ENCODE measurements at places on chromosomes 5 and 9.
A peak's percentile ranks its signal among the peaks of the same experiment; 100 is the strongest.

DNA sequence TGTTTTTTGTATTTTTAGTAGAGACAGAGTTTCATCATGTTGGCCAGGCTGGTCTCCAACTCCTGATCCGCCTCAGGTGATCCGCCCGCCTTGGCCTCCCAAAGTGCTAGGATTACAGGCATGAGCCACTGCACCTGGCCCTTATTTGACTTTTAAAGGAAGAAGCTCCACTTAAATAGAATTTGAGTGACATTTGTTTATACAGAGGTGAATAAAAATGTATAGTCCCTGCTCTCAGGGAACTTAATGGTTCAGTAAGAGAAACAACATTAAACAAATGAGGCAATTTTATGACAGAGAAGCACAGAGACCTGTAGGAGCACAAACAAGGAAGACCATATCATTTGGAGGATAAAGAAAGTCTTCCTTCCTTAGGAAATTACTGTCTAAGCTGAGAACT is 65.7 kb downstream of the C9orf152 start:
- no peak for DNase-seq

GRCh38 chr5:5079876-5080275 is 60.3 kb upstream of the ADAMTS16 start:
- no peak for DNase-seq

DNA sequence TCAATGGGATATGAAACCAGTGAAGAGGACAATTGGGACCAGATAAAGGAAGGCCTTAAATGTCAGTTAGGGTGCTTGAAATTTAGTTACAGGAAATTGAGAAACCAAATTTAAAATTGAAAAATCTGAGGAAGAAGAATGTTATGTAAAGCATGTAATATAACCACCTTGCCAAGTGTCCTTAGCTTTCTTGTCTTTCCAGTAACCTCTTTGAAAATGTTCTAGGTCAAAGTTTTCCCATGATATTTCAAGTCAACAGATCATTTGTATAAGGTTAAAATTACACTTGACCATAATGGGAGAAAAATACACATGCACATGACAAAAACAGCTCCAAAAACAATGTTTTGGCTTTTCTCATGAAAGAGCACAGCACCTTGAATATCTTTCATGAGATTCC is 21.1 kb downstream of the LOX start:
- no peak for DNase-seq

DNA sequence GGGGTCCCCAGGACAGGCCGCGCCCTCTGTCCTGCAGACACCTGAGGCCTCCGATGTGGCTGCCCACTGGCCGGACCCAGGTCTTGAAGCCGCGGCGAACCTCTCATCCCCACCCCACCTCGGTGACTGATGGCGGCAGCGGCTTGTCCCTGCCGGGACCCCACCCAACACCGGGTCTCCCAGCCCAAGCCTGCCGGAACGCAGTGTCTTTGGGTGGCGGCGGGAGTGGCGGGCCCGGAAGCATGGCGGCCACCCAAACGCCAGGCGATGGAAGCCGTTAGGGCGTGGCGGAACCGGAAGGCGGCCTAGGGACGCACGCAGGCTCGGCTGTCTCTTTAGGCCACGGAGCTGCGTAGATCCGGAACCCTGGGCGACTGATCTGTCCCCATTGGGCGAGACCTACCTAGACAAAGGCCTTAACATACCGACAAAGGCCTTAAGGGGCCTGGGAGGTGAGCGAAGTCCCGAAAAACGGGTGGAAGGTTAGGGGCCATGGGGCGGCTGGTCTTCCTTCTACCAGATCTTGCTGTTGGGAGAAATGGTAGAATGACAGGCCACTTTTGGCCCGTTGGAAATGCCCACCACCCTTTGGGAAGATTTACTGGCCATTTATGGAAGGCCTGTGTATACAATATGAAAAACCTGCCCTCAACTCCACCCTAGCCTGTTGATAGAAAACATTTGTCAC is 94.6 kb upstream of the SMC2 start:
- DNase-seq, result no peak

- DNase-seq, result no peak
Observed at GRCh38 chr5:53166183-53166495, 56.6 kb upstream of the MOCS2 start.

GRCh38 chr5:139799359-139799758 is 3.8 kb downstream of the PSD2 start:
- DNase-seq, result no peak

DNA sequence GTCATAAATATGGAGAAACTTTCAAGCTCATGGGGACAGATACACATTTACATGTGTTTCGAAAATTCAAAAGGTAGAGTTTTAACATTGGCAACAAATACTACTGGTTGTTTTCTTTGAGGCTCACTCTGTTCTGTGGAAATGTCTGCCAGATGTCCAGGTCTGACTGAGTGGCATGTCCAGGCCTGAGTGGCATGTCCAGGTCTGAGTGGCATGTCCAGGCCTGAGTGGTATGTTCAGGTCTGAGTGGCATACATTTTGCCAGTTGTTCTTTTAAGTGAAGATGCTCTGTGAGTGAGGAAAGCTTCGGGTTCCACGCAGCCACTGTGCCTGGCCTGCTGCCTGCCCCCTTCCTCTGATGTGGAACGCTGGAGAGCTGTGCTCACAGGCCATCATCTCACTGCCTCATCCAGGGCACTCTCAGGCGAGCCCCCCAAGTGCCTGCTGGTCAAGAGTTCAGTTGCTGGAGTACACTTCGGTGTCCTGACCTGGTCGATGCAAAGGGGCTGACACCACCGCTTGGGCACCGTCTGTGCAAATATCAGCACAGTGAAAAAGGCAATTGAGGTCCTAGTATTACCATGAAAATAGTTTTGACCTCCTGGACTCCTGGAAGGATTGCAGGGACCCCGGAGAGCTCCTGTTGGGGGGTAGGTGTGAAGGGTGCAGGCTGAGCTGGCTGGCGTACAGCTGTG is 89.9 kb downstream of the EHMT1 start:
- DNase-seq, result peak; percentile 64

GRCh38 chr9:127018935-127019334 is 103.5 kb downstream of the ANGPTL2 start:
- DNase-seq, result no peak

DNA sequence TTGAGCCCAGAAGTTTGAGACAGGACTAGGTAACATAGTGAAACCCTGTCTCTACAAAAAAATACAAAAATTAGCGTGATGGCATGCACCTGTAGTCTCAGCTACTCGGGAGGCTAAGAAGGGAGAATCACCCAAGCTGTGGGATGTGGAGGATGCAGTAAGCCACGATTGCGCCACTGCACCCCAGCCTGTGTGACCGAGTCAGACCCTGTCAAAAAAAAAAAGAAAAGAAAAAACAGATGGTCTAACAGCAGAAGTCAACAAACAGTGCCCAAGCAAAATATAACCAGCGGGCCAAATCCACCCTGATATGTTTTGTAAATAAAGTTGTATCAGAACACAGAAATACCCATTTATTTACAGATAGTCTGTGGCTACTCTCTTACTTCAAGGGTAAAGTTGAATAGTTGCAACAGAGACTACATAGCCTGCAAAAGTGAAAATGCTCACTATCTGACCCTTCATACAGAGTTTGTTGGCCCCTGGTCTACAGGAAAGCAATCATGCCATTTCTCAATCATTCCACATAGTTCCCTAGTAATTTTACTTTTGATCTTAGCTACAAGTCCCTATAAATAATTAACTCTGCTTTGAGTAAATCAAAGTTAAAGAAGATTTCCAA is 383.7 kb downstream of the TLE1 start:
- no peak for DNase-seq

DNA sequence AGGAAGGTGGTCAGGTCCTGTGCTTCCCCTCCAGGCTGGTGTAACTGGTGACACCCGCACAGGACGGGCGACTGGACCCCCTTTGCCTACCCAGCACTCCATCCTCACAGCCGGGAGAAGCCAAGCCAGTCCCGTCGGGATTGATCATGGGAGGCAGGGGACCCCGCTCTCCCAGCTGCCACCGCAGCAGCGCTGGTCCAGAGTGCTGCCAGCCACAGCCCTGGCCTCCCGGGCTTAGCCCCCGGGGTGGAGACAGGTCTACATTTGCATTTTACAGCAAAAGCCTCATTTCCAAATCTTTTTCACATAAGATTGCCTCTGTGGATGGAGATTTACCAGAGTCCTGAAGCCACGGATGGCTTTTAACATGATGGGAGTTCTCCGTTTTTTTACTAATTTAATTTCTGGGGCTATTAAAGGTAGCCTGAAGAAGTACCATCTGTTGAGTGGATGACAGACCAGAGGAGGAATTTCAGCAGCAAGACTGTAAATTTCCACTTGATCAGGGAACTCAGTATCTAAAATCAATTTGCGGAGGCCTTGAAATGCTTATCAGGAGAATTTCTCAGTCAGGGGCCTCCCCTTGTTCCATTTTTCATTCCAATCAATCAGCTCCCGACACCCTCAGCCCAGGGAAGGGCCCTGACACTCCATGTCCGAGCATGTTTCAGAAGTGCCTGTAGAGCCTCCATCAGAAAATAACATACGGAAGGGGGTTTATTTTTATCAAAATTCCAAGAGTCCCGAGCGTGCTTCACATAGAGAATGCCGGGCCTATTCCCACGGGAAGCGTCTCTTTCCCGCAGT is 80.6 kb downstream of the OLFM1 start:
- DNase-seq, result no peak

GRCh38 chr5:178432421-178433272 is 157.5 kb downstream of the COL23A1 start:
- DNase-seq, result peak; percentile 84

GRCh38 chr5:180824630-180825476 is 22.2 kb upstream of the MGAT1 start:
- DNase-seq, result no peak

DNA sequence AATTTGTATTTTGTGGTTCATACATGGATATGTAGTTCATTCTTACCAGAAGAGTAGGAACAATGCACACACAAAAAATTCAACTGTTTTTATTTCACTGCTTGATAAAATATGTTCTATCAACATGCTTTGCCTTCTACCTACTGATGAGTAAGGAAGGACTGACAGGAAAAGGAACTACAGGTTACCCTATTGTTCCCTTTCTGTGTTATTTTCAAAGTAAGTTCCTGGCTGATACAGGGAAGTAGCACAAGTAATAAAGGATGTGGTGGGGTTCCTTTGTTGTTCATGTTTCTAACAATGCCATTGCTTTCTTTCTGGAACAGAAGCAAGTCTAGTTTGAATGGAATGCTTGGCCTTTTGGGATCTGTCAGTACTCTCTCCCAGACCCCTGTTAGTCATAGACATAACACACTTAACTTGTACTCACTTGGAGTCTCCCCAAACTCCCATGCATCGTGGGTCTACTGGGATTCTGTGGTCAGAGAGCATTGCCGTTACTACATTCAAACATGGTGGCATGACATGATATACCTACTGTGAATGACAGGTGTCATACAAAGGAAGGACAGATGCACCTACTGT is 20.2 kb upstream of the ALDOB start:
- no peak for DNase-seq

- peak; percentile 43 for DNase-seq
Observed at GRCh38 chr9:87643778-87644570, 81.9 kb upstream of the CTSL start.

DNA sequence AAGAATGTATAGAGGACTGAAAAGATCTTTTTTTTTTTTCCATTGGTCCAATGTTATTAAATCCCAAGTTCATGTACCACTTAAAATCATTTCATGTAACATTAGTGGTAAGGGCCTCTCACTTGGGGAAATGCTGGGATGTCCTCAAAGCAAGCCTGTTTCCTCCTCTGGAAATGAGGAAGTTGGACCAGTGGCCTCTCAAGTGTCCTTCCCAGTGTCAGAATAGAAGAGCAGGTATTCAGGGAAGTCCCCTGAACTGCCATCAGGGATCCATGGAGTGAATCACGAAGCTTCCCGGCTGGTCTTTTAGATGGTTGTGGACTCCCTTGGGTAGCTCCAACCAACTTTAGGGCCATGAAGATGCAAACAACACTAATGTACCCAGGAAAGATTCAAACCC is 55.2 kb upstream of the AFAP1L1 start:
- DNase-seq, result no peak

DNA sequence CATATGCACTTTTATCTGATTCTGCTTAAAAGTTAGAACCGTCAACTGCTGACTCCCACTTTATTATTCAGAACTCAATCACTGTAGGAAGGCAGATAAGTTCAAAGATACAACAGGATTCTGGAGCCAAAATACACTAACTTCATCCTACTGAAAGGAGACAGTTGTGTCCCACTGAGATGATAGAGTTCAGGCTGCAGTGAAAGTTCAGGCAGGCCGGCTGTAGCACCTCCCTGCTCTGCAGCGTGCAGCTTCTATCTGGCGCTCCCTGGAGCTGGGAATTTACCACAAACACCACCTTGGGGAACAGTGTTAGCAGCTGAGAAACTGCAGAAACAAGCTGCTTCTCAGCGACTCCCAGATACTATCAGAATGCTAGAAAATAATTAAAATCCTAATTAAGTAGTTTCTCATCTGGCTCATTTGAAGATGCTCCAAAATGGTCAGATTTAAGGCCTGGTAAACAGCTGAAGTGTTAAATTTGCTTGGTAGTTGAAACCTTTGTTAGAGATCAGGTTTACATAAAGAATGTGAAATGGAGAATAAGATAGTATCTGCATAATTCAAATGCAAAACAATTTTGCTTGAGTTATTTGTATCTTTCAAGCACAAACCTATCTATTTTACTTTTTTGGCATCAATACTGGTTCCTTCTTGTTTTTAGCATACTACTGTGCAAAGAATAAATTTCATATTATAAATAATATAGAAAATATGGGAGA is 52.3 kb upstream of the CNTLN start:
- no peak for DNase-seq

- no peak for DNase-seq
Observed at GRCh38 chr5:97121848-97122247, 20.6 kb downstream of the LIX1 start.

- DNase-seq, result no peak
Observed at GRCh38 chr9:4792054-4792571, 631 bp upstream of the RCL1 start.

DNA sequence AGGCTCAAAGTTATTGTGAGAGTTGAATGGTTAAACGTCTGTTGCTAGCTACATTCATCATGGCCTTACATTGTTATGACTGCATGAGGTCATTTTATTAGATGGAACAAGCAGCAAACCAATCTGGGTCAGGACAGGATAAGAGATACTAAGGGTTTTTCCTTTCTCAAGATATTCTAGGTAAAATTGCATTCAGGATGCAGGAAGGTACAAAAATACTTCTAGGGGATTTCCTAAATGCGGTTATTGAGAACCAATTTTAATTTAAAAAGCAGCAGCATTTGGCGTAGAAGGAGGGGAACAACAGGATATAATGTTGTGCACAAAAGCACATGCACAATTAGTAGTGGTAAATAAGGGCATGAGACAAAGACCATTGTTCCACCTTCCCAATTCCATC is 39.2 kb upstream of the LURAP1L start:
- DNase-seq, result no peak

DNA sequence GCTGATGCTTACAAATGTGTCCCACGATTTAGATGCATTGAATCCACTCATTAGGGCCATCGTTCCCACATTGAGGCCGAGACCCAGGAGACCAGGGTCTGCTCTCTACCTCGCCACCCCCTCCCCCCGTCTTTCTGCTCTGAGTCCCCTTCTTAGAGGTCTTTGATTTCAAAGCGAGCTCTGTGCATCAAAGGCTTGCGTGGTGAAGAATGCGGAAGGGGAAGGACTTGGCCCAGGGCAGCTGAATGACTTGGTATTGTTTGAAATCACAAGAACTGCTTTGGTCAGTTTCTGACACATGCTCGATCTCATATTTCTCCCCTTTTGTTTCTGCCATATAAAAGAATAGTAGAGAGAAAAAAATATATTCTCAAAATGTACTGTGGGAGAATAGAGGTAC is 78.3 kb upstream of the IRX1 start:
- no peak for DNase-seq
